ENCODE measurements at places on chromosomes 6 and 20.

- DNase-seq = no peak
Observed at GRCh38 chr20:64042054-64042781, 6.2 kb downstream of the C20orf204 start.

DNA sequence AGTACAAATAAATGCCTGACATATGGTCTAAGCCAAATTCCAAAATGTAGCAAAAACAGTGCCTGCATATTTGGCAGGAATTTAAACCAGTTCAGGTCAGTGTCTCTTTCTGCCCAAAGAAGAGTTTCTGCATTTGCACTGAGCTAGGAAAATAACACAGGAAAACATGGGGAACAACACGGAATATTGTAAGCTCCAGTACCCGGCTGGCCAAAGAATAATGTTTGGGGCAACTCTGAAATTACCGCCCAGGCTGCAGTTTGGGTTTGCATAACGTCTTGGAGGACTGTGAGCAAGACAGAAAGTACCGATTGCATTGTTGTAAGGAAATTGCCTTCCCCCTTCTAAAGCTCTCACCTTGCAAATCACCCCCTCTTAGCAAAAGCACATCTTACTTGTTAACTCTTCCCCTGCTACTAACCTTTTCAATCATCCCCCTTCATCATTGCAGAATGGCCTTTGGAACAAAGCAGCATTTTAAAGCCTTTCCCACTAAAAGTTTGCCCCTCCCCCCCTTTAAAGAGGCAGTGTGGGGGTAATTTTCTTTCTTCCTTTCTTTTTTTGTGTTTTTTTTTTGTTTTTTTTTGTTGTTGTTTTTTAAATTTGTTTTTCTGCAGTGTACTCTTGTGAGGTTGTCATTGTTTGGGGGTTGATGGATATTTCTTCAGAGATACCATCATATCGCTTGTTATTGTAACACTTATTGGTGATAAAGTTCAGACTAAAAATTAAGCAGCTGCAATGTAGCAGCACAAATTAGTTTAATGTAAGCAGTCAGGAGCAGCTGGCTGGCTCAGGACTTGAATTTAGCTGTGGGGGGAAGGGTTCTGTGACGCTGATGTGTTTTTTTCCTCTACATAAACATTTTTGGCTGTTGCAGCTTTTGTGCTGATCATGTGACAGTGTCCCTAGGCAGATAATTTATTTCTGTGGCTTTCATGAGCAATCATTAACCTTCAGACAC is 100.0 kb upstream of the CITED2 start:
- no peak for DNase-seq

GRCh38 chr20:59938696-59939051 is 1.4 kb downstream of the PPP1R3D start:
- no peak for DNase-seq

DNA sequence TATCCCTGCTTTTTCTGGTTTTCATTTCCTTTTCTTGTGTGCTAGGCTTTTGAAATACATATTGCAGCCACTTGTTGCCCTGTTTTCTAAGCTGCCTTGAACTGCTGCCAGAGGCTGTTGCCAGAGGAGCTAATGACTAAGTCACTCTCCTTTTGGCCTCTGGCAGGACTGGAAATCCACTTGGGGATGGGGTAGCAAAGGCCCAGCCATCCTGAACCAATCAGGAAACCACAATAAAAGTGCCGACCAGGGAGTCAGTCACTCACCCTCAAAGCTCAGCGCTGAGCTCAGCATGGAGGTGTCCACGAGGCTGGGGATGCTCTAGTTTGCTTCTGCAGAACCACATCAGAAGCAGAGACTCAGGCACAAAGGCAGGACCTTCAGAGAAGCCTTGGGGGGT is 813.0 kb downstream of the DHX35 start:
- DNase-seq = no peak

DNA sequence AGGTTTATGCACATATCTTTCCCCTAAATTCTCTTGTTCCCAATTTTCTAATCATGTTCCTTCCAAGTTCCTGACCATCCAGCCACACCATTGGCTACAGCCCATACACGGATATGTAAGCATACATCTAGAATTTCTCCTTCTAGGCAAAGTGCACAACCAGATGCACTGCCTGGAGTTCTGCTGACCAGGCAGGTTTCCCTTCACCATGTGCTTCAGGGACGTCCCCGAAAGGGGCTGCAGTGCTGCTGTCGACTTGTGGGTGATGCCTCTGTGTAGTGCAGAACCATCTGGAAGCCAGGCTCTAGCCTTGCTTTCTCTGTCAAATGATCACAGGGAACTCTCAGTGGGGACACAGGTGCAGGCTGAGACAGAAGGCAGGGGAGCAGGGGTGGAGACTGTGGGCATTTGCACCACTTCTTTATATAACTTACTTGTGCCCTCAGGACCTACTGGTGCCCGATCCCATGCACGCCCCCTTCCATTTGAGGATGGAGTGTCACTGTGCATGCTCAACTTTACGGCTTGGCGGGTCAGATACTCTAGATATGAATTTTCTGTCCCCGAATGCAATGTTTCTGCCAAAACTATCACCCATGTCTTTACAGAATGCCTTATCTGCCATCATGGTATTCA is 37.5 kb upstream of the SMOC2 start:
- no peak for DNase-seq

- no peak for DNase-seq
Observed at GRCh38 chr6:144075875-144076274, 19.5 kb downstream of the SF3B5 start.

GRCh38 chr6:126803769-126804168 is 314.7 kb upstream of the RSPO3 start:
- no peak for DNase-seq

GRCh38 chr6:79372757-79373156 is 138.3 kb upstream of the HMGN3 start:
- no peak for DNase-seq

DNA sequence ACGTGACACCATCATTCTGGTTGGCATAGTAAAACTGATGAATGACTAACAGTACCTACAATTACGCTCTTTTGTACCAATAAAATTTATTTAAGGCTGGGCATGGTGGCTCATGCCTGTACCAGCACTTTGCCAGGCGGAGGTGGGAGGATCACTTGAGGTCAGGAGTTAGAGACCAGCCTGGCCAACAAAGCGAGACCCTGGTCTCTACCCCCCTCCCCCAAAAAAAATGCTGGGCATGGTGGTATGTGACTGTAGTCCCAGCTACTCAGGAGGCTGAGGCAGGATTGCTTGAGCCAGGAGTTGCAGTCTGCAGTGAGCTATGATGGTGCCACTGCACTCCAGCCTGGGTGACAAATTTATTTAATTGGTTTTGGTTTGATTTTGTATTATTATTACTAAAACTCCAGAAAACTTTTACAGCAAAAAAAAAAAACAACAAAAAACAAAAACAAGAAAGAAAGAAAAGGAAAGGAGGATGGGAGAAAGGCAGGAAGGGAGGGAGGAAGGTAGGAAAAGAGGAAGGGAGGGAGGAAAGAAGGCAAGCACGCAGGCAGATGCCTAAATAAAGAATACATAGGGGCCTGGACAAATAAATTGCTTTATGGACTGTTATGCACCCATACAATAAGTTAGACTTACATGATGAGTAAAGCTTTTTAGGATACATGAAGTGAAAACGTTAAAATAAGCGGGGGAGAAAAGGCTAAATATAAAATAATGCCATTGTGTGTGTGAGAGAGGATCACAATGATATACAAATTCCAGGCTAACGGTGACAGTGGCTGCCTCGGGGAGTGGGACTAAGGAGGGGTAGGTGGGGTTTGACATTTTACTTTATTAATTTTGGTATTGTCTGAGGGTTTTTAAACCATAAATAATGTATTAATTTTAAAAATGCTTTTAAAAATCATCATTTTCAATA is 682 bp upstream of the ZSCAN9 start:
- no peak for DNase-seq

- DNase-seq = no peak
Observed at GRCh38 chr6:75109765-75110164, 96.1 kb downstream of the COL12A1 start.

DNA sequence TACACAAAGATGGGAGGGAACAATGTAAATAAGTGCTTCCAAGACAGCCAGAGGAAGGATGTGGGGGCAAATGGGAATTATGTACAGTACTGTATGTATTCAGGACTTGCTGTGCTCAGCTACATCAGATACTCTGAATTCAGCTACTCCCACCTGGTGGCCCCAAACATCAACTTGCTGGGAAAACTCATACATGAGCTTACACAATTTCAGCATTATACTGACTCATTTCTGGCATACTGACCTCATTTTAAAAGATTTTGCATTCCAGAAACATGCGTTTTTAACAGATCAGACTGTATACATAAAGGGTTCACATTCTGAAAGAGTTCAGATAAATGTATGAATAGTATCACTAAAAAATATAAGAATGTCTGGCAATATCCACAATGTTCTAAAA is 59.7 kb downstream of the GPX5 start:
- DNase-seq = no peak

Data from naive thymus-derived CD4-positive, alpha-beta T cell (primary cell).